ENCODE measurements at places on chromosomes 5 and 9.

GRCh38 chr5:72501488-72501887 lies 5.7 kb downstream of the ZNF366 start:
- DNase-seq = no peak

GRCh38 chr5:140273401-140273877 lies 29.5 kb downstream of the PFDN1 start:
- no peak for DNase-seq

DNA sequence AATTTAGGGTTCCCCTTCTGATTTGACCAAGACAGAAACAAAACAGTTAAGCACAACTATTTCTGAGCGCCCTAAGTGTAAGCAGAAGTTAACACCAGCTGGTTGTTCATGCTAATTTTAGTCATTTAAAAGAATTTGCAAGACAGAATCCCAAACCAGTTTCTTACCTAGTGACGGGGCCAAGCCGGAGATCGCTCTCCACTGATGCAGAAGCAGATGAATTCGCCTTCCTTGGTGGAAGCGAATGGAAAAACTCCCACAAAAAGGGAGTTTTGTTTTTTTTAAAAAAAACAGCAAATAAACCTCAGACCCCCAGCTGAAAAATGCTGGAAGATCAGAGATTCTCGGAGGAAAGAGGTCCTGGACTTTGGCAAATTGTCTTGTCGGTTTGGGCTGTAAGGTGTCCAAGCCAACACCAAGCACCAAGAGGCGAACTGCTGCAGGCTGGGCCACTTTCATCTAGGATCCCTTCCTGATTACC lies 47.4 kb upstream of the GLDC start:
- DNase-seq = no peak

DNA sequence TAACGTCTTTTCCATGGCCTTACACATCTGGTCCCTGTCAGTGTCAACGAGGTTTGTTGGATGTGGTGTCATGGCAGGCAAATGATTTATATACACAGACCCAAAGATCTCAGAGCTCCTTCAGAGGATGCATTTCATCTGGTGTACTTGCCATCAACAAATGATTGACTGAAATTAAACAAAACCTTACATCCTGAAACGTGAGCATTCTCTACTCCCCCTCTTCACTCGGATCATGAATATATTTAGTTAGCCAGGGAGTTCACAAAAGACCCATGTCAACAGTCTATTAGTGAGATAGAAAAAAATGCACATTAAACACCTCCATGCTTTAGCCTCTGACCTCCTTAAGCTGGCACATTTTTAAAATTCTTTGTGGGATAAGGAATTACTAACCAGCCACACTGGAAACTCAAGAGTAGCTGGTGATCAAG lies 215.6 kb downstream of the EFNA5 start:
- no peak for DNase-seq

GRCh38 chr5:95241161-95241560 lies 43.7 kb downstream of the MCTP1 start:
- no peak for DNase-seq

DNA sequence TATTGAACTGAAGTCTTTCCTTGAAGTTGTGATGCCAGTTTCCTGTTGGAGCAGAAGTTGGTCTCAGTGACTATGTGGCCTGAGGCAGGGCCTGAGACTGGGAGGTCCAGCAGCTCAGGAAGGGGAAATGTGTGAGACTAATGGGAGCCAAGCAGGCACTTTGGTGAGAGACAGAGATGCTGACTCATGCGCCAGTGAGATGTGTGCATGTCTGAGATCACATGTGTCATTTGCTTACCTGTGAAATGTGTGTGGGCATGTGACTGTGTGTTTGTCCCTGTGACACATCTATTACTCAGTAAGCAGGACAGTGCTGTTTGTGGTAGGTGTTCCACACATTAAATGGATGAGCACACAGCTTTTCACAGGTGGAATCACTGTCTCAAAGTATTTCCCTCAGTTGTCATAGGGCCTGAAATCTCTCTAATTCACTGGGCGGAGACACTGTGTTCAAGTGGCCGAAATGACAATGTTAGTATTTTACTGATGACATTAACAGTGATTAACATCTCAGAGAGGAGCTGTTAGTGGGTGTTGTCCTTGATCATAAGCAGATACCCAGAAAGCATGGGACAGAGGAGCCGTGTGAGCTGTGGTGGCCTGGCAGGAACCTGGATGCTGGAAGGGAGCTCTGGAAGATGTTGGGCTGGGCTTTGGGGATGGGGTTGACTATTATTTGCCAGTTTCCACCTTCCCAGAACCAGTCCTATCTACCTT lies 7.4 kb downstream of the NPR2 start:
- DNase-seq = no peak

DNA sequence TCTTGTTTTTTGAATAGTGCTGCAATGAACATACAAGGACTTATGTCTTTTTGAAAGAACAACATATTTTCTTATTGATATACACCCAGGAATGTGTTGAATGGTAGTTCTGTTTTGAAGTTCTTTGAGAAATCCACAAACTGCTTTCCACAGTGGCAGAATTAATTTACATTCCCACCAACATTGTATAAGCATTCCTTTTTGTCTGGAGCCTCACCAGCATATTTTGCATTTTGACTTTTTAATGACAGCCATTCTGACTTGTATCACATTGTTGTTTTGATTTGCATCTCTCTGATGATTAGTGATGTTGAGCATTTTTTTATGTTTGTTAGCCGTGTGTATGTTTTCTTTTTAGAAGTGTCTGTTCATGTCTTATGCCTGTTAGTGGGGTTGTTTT lies 524.9 kb downstream of the SEMA5A start:
- DNase-seq = no peak

DNA sequence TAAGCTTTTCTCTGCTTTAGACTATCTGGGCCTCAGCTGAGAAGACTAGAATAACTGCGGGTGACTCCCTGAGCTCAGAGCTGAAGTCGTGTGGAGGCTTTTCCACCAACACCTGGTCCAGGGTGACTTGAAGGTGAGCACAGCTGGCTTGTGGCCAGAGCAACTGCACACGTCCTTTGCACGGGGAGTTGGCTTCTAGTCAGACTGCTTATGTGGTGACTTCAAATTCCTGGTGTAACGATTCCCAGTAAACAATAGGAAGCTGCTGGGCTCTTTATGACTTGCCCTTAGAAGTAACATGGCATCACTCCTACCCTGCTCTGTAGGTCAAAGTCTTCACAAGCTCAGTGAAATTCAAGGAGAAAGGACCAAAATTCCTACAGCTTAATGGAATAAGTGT lies 800.6 kb upstream of the CDH6 start:
- DNase-seq = no peak

- no peak for DNase-seq
Measured at GRCh38 chr9:4170231-4170630, 129.6 kb downstream of the GLIS3 start.

Measured in SK-MEL-5 (cell line).